ENCODE measurements at places on chromosomes 3 and 15.
A peak's percentile ranks its signal among the peaks of the same experiment; 100 is the strongest.

- no peak overlapping the region for H3K27ac ChIP-seq
- no peak overlapping the region for H3K4me3 ChIP-seq
- H3K4me1 ChIP-seq = no peaks in the 10 kb centered on the region
- no peaks in the 10 kb centered on the region for H3K27me3 ChIP-seq
- H3K36me3 ChIP-seq = peaks cover 2% of the 10 kb centered on the region
- DNase-seq = no peak
Observed at GRCh38 chr15:64653757-64654156, 121.6 kb downstream of the RBPMS2 start.

DNA sequence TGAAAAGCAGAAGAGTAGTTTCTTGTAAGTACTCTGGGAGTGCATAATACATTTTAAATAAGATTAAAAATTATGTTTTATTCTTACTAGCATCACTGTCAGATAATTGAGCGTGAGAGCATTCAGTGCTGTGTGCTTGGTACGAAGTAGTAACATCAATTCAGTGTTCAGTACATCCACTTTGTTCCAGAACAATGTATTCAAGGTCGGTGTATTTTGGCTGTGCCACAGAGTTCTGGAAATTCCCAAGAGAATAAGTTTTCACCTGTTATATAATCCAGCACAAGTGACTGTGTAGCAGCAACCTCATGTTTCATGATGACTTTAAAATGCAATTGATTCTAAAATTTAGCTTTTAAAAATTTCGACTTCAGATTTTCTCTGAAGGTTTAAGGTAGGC lies 130.6 kb downstream of the IGF1R start:
- no peaks in the 10 kb centered on the region for H3K27me3 ChIP-seq
- no peaks in the 10 kb centered on the region for H3K36me3 ChIP-seq
- no peak overlapping the region for H3K27ac ChIP-seq

- no peak overlapping the region for H3K27ac ChIP-seq
- no peaks in the 10 kb centered on the region for H3K4me1 ChIP-seq
- H3K36me3 ChIP-seq = no peaks in the 10 kb centered on the region
- no peak for DNase-seq
- H3K4me3 ChIP-seq = no peak overlapping the region
- H3K27me3 ChIP-seq = no peaks in the 10 kb centered on the region
Observed at GRCh38 chr3:180093535-180093934, 56.8 kb upstream of the PEX5L start.

GRCh38 chr3:164094546-164094945 lies 983.8 kb downstream of the SI start:
- no peaks in the 10 kb centered on the region for H3K27me3 ChIP-seq
- no peak overlapping the region for H3K4me3 ChIP-seq
- DNase-seq = no peak
- H3K36me3 ChIP-seq = no peaks in the 10 kb centered on the region
- H3K4me1 ChIP-seq = no peaks in the 10 kb centered on the region

GRCh38 chr3:46100812-46101211 lies 73.5 kb upstream of the XCR1 start:
- peaks cover 16% of the 10 kb centered on the region for H3K27me3 ChIP-seq
- H3K27ac ChIP-seq = no peak overlapping the region
- no peaks in the 10 kb centered on the region for H3K4me1 ChIP-seq

- H3K27me3 ChIP-seq = peaks cover 59% of the 10 kb centered on the region
- DNase-seq = no peak
- no peak overlapping the region for H3K27ac ChIP-seq
- no peaks in the 10 kb centered on the region for H3K36me3 ChIP-seq
- no peak overlapping the region for H3K4me3 ChIP-seq
Observed at GRCh38 chr3:10962481-10963036, 30.0 kb upstream of the SLC6A1 start.

- no peaks in the 10 kb centered on the region for H3K27me3 ChIP-seq
- H3K4me1 ChIP-seq = peaks cover 77% of the 10 kb centered on the region
- no peak for DNase-seq
- H3K4me3 ChIP-seq = no peak overlapping the region
- H3K36me3 ChIP-seq = peaks cover 5% of the 10 kb centered on the region
Observed at GRCh38 chr3:127777921-127778656, 44.2 kb downstream of the MGLL start.

GRCh38 chr15:48119277-48119676 lies 1.5 kb upstream of the SLC24A5 start:
- no peak overlapping the region for H3K27ac ChIP-seq
- H3K4me3 ChIP-seq = no peak overlapping the region
- peaks cover 23% of the 10 kb centered on the region for H3K27me3 ChIP-seq
- no peaks in the 10 kb centered on the region for H3K4me1 ChIP-seq
- no peaks in the 10 kb centered on the region for H3K36me3 ChIP-seq

- peak overlapping the region; percentile 22 for H3K4me3 ChIP-seq
- DNase-seq = no peak
Observed at GRCh38 chr3:29760226-29760685, 479.4 kb downstream of the RBMS3 start.

GRCh38 chr3:123668906-123669305 lies 84.1 kb upstream of the HACD2 start:
- H3K36me3 ChIP-seq = peaks cover 61% of the 10 kb centered on the region
- H3K27me3 ChIP-seq = no peaks in the 10 kb centered on the region
- no peak overlapping the region for H3K4me3 ChIP-seq
- peak overlapping the region; percentile 63 for H3K27ac ChIP-seq
- no peak for DNase-seq
- peaks cover 52% of the 10 kb centered on the region for H3K4me1 ChIP-seq

- no peak overlapping the region for H3K4me3 ChIP-seq
- DNase-seq = no peak
- no peaks in the 10 kb centered on the region for H3K36me3 ChIP-seq
- no peaks in the 10 kb centered on the region for H3K27me3 ChIP-seq
- H3K4me1 ChIP-seq = peaks cover 23% of the 10 kb centered on the region
Observed at GRCh38 chr3:194526164-194526563, 39.4 kb upstream of the ATP13A3 start.

GRCh38 chr15:67968564-67968963 lies 85.6 kb upstream of the PIAS1 start:
- H3K27ac ChIP-seq = no peak overlapping the region
- no peaks in the 10 kb centered on the region for H3K36me3 ChIP-seq
- H3K4me3 ChIP-seq = peak overlapping the region; percentile 73
- DNase-seq = no peak

DNA sequence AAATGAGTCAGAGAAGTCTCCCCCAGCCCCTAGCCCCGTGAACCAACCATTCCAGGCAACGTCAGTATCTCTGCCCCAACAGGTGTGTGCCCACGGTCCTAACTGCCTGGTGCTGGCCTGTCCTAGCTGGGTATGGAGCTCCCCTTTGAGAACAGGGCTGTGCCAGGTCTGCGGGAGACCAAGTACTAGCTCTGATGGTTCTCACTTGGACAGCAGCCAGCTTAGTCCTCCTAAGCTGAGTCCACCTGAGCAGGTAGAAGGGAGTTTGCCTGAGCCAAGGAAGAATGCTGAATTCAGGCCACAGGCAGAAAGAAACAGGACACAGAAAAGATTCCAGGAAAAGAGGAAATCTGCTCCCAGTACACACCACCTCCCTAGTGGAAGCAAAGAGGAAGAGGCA lies 33.1 kb upstream of the PARL start:
- H3K27ac ChIP-seq = no peak overlapping the region
- H3K36me3 ChIP-seq = peaks cover 17% of the 10 kb centered on the region

- DNase-seq = no peak
- no peaks in the 10 kb centered on the region for H3K27me3 ChIP-seq
- H3K27ac ChIP-seq = no peak overlapping the region
- H3K36me3 ChIP-seq = no peaks in the 10 kb centered on the region
- no peak overlapping the region for H3K4me3 ChIP-seq
Observed at GRCh38 chr15:59591356-59591755, 20.2 kb upstream of the GCNT3 start.

GRCh38 chr15:84961707-84962106 lies 19.9 kb upstream of the PDE8A start:
- DNase-seq = no peak
- H3K36me3 ChIP-seq = peaks cover 4% of the 10 kb centered on the region
- H3K27ac ChIP-seq = no peak overlapping the region
- peaks cover 6% of the 10 kb centered on the region for H3K4me1 ChIP-seq
- no peak overlapping the region for H3K4me3 ChIP-seq

GRCh38 chr3:196298521-196298920 lies 11.0 kb upstream of the PCYT1A start:
- H3K27me3 ChIP-seq = no peaks in the 10 kb centered on the region
- DNase-seq = no peak
- H3K4me3 ChIP-seq = no peak overlapping the region
- H3K36me3 ChIP-seq = peaks cover 9% of the 10 kb centered on the region
- H3K27ac ChIP-seq = no peak overlapping the region
- no peaks in the 10 kb centered on the region for H3K4me1 ChIP-seq

- no peaks in the 10 kb centered on the region for H3K36me3 ChIP-seq
- peak; percentile 69 for DNase-seq
- no peak overlapping the region for H3K4me3 ChIP-seq
- peaks cover 53% of the 10 kb centered on the region for H3K27me3 ChIP-seq
- H3K4me1 ChIP-seq = no peaks in the 10 kb centered on the region
- H3K27ac ChIP-seq = no peak overlapping the region
Observed at GRCh38 chr3:13792512-13793371, 87.1 kb downstream of the WNT7A start.

Data from chondrocyte (in vitro differentiated cells).